ENCODE measurements at places on chromosomes 2 and 18.

DNA sequence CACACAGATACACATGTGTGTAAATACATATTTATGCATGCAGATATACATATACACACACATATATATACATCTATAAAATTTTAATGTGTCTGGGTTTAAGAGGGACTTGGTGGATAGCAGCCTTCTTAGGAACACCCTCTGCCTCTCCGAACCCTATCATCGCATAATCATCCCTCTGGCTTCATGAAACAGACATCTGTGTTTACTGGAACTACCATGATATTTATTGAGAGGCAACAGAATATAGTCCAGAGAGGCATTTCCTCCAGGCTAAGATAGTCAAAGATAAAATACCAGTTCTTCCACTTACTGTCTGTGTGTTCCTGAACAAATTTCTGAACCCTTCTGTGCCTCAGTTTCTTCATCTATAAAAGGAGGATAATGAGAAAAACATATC, 239.0 kb upstream of the FANCL start:
- no peak for DNase-seq

- DNase-seq: no peak
Measured at GRCh38 chr18:63273222-63273927, 46.2 kb downstream of the BCL2 start.

- DNase-seq: no peak
Measured at GRCh38 chr18:65487569-65487968, 263.2 kb upstream of the CDH7 start.

DNA sequence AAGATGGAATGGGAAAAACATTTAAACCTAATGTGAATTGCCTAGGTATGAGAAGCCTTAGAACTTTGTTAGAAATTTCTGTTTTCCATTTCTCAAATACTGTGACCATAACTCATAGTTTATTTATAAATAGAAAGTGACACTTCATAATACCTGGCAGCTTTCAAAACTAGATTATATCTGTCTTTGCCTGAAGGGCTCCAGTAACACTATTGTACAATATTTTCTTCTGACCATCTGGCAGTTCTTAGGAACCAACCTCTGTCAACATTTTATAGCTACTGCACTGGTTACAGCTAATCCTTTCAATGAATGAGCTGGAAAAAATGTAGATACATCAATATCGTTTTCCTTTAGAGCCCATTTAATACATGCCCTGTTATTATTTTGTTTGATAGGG, 237.4 kb downstream of the CAMKMT start:
- DNase-seq: no peak

DNA sequence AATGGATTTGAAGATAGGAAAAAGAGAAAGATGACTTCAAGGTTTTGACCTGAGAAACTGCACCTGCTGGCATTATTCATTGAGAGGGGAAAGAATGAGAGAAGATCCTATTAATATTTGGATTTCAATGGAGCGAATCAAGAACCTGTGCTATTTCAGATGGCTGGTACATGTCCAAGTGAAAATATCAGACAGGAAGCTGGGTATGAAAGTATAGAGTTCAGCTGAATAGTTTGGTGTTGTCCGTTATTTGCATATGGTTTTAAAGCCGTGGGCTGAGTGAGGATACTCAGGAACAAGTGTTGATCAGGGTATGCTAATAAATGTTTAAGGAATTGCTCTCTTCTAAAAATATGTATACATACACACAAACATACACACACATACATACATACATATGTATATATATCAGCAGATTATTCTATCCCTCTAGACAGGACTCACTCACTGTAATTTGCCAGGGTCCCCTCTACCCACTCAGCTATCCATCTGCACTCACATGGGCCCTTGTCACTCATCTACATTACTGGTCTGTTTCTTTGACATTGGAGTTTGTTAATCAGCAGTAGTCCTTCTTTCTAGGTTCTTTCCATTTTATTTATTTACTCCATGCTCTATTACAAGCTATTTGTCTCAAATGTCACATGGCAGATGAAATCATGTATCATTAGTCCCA, 33.9 kb upstream of the IKZF2 start:
- DNase-seq: no peak

DNA sequence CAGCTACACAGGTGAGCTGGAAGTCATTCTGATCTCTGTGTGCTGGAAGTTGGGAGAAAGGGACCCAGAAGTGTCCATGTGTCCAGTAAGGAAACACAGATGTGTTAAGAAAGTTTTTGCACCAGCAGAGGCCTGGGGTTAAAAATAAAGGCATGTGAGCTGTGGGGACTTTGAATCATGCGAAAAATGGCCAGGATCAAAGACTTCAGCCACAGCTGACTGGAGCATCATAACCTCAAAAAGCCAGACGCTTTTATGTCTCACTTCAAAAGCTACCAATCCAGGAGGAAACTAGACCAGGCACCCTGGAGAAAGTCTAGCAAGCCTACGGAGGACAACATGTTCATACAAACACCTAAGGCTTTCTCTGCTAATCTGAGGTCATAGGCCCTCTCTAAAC, 503.6 kb upstream of the REG3G start:
- DNase-seq: no peak

- no peak for DNase-seq
Measured at GRCh38 chr18:55524353-55525073, 63.5 kb downstream of the TCF4 start.

- no peak for DNase-seq
Measured at GRCh38 chr2:206040525-206040924, 45.4 kb downstream of the INO80D start.

- no peak for DNase-seq
Measured at GRCh38 chr18:49922228-49922627, 108.9 kb upstream of the ACAA2 start.

- DNase-seq: no peak
Measured at GRCh38 chr2:51516667-51517066, 484.7 kb upstream of the NRXN1 start.

DNA sequence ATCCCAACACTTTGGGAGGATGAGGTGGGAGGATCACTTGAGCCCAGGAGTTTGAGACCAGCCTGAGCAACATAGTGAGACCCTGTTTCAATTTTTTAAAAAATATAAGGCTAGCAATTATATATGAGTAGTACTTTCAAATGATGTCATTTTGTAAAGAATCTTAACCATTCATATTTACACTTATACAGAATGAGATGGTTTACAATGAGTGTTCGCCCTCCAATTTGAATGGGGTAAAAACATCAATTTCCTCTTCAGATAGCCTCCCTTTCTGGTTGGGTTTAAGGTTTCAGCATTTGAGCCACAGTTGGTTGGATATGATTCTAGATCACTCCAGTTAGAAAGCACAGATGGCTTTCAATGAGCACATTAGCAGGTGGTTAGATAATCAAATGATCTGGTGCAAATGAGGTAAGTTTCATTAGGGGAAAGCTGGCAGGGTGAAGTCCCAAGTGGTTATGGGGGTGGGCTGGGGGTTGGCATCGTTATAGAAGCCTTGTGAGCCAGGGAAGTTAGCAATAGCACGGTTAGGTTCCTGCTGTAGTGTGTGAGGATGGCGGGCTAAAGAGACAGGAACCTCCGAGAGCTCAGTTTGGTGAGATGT, 63.9 kb downstream of the TRPM8 start:
- DNase-seq: no peak

DNA sequence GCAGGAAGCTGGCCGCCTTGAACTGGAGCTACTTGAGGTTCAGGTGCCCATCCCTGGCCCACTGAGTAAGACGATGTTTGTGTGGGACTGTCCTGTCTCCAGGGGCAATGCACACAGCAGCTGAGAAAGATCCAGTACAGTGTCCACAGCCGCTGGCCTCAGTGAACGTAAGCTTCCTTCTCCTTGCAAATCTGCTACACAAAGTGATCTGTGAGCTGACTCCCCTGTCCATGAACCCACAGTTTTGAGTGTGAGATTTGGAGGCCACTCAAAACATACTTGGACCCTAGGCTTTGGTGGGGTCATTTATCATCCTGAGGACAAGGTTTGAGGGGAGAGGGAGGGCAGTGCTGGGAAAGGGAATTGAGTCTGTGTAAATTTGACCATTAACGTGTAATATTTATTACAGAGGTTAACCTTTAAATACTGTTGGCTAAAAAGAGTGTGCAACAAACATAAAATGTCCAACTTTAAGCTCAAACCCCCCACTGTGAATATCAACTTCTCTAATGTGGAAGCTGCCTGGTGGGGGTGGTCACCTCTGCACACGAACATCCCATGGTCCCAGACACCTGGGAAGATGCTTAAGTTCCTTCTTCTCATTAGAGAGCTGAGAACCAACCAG, 4.9 kb upstream of the CYS1 start:
- no peak for DNase-seq
